Hematopoietic multipotent progenitor cell treated with erythropoietin and hydrocortisone succinate and interleukin-3 and kit ligand, for 17 days (in vitro differentiated cells): ENCODE measurements at places on chromosomes 1 and 21.
A peak's percentile ranks its signal among the peaks of the same experiment; 100 is the strongest.

DNA sequence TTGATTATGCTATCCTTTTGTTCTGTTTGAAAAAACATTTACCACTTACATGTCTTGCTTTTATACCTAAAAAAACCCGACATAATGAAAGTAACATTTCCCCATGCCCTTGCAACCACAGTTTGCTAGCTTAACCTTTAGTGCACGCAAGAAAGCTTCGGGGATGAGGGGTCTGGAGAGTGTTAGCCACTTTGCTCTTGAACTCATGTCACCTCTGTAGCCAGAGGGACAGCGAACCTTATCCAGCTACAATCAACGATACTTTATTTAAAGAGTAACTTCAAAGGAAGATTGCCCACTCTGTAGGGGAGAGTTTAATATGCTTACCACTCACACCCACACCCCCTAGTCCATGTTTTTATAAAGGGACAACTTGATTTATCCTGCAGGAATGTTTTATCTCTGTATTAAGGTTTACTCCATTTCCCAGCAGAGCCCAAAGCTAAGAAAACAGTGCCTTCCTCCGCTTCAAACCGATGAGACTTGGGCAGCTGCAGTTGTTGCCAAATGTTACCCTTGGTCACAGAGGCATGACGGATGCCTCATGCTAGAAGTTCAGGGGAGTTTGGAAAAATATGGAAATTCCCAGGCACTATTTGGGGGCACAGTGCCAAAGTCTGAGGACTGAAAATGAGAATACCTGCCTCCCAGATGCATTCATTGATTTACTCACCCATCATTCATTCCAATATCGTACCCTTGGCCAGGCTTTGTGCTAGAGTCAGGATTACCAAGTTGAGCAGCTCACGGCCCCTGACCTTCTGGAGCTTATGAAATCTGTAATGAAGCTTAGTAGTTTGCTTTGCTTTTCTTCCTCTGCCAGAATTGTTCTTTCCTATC lies 61.4 kb upstream of the VCAM1 start:
- no peak for DNase-seq

GRCh38 chr1:99227056-99227897 lies 37.0 kb upstream of the PLPPR4 start:
- no peak for DNase-seq

DNA sequence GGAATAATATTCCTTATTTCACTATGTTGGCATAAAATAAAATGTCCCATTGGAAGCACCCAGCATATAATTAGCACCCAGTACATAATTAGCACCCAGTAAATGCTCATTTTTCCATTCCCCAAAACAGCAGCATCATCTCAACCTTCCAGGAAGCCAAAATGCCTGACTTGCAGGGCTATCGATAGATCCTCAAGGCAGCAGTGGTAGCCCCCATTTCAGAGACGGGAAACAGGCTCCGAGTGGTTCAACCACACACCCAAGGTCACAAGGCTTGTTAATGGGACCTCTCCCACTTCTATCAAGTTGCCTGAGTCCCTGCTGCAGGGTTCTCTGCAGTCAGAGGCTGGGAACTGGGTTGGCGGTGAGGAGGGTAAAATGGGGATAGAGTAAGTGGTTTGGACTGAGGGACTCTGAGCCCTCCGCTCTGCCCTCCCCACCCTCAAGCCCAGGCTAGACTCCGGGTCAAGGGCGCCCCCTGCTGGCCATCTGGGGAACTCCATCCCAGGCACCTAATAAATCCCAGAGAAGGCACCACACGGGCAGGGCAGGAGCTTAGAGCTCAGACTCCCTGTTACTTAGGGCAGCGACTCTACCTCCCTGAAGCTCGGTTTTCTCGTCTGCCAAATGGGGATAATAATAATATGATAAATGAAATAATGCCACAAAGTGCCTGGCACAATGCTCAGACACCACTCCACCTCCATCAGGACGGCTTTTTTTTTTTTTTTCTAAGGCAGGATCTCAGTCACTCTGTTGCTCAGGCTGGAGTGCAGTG lies 21.9 kb upstream of the LAPTM5 start:
- DNase-seq, result peak; percentile 93

- peak; percentile 15 for DNase-seq
Measured at GRCh38 chr21:36104317-36105300, 30.3 kb upstream of the CBR3 start.

DNA sequence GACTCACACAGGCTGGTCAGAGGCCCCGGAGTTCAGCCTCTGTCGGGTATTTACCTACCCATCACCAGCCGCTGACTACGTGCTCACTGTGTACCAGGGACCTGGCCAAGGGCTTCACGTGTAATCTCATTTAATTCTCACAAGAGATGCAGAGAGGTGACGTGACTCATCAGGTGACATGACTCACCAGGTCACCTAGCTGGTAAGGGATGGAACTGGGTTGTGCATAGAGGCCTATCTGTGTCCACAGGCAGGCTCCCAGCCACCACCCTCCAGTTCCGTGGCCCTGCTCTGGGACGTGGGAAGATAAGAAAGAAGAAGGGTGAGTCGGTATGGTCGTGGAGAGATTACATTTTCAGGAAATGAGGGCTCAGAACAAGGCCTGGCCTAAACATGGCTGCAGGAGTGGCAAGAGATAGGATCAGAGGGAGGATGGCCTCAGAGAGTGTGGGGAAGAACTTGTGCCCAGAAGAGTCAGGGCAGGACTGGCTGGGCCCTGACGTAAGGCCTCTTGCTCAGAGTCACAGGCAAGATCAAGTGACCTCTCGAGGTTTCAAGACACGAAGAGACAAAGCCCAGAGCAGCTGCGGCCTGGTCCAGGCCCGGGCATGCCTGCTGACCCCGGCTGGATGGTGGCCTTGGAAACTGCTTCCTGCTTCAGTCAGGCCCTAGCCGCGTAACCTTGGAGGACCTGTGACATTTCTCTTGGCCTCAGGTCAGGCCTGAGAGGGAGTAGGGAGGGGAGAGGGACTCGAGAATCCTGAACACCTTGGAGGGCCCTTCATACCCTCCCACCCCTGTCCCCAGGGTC lies 52.7 kb upstream of the WASF2 start:
- DNase-seq, result peak; percentile 96

- DNase-seq, result no peak
Measured at GRCh38 chr1:241927321-241927720, 30.2 kb upstream of the BECN2 start.

DNA sequence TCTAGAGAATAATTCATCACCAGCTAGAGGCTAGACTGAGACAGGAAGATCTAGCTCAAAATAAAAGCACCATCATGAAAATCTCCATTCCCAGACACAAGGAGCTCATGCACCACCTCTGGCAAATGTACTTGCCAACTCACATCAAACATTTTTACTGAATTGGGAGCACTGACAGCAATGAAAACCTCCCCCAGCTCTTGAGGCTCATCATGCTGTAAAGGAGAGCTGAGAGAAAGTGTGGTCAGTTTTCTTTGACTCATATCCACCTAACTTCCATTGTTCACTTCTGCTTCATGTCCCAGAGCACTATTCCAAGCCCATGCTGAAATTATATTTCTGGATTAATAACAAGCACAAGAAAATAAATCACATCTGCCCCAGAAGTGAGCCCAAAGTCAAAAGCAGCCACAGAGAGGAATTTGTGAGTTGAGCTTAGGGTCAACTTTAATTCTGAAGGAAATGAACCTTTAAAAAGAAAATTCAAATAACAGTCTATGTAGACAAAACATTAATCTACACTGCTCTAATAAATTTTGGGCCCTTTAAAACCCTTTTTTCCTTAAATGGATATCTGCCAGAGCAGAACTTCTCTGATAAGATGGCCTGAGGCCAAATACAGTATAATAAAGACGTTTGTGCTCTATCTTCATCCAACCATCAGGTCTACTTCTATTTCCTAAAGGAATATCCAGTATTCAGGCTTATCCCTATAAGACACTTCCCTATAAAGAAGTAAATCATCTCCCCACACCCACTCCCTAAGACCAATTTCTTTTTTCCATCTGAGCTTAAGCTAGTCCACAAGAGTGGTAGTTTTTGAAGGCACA lies 85.9 kb upstream of the ADAM30 start:
- no peak for DNase-seq

GRCh38 chr21:15441060-15441493 lies 288.7 kb upstream of the USP25 start:
- DNase-seq, result no peak

DNA sequence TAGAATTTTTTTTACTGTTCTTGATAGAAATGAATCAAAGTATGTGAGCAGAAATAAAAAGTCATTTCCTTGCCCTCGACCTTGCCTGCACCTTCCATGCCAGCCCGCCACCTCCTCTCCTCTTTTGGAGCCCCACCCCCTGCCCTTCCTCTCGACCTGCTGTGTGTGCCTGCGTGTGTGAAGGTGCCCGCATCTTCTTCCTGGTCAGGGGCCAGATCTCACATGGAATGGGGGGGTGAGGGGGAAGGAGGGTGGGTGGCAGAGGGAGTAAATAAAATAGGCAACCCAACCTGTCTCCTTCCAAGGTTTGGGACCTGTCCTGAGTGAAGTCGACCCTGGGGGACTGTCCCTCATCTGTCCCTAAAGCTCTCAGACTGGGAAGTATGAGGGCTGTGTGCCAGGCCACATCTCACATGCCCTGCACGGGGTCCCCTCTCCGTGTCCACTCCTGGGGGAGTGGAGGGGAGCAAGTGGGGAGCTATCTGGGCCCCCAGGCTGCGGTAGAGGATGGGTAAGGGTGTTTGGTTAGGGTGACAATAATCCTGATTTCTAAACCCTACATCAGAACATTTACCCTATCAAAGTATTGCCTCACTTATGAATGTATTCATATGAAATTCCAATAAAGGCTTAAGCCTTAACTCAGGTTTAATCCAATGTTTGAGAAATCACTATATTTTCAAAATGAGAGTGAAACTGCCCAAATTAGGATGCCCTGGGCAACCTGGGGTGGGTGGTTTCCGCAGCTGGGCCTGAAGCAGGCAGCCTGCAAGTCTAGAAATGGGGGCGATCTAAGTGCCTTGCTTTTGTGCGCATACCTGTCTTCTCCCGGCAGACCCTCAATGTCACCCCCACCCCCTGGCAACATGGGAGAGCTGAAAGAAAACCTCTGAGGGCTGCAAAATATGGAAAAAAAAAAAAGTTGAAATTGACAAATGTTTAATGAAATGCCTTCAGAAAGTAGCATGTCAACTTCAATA lies 15.4 kb downstream of the AMPD2 start:
- DNase-seq, result no peak

DNA sequence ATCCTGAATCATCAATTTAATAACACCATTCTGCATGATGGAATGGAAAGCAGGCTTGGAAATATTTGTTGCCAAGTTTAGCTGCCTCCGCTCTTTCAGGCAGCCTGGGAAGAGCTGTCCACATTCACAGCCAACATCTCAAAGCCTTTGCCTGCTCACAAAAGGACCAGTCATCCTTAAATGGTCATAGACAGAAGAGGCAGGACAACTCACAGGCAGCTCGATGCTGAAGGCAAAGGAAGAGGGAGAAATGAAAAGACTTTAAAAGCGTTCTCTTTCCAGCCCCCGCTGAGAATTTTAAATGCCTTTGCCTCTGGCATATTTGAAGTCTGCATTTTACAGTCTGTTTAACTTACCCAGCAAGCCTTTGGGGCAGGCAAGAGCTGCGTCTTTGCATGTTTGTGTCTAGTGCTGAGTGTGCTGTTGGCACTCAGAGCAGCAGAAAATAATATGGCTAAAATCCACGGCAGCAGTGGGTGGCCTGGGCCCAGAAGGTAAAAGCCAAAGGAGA lies 68.9 kb downstream of the NMNAT2 start:
- DNase-seq, result no peak

DNA sequence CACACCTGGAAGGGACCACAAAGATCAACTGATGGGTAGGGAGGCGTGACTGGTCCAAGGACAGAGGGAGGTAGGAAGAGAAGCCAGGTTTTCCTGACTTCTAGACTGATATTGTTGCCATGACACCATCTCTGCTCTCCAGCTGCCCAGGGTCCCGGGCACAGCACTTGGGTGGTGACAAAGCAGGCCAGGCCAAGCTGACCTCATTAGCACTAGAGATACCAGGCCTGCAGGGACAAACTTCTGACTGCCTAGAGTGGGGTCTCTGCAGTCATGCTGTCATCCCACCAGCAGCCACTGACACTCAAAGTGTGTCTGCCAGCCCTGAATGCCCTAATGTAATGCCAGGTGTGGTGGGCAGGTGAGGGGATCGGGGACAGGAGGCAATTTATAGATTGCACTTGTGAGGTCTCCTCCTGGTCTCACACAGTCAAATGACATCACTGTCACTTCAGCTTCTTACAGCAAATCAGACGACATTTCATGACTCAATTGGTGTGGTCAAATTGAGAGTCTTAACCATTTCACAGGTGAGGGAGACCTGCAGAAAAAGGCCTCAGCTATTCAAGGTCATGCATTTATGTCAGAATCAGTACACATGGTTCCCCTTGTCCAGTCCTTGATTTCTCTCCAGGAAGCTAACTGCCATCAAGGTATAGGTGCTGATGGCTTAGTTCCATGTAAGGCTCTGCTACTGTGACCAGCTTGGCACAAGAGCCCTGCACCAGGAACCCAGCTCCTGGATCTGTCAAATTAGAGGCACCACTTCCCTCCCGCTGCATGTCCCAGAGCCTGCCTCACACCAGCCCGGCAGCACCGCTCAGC lies 2.7 kb downstream of the SLC9A1 start:
- DNase-seq, result no peak

- no peak for DNase-seq
Measured at GRCh38 chr1:170162459-170163246, 16.9 kb downstream of the NTMT2 start.

DNA sequence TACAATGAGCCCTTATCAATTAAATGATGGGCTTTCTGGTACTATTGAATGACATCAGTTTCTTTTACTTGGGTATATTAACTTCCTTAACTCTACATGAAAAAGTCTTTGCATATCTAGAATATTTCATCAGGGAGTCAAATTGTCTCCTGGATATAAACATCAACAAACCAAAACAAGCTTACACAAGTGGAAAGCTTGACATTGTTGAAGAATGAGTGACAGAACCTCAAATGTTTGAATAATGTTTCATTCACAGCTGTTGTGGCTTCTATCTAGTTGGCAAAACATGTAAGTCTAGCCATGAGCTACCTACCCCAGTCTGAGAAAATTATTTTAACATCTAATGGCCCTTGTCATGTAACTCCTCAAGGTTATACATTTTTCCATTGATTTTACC lies 604.8 kb upstream of the ADAMTS5 start:
- DNase-seq, result no peak

DNA sequence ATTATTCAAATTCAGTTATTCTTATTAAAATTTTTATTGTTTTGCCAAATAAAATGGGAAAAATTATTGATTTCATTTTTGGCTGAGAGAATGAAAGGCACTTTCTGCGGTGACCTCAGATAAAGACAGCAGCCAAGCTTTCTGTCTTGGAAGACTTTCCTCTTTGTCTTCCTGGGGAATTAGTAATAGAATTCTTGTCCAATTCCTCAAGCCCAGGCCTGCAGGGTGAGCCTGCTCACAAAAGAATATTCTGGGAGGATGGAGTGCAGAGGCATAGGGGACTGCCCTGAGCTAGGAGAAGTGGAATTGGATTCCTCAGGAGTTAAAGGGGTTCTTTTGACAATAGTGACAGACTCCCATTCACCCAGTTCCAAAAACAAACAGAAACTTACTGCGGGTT lies 614.5 kb upstream of the ADGRL2 start:
- no peak for DNase-seq

GRCh38 chr1:185166106-185166505 lies 9.1 kb downstream of the SWT1 start:
- peak; percentile 60 for DNase-seq
